Stomach (tissue), 19 donors: ENCODE measurements at places on chromosomes 7 and 10. TPM values are rescaled to one million over a fixed set of nuclear protein-coding genes. Genes with fewer than 3 reads are reported as not detected.

IDI2 gene
- 2.9 TPM for total RNA-seq

- no peak for DNase-seq
These were observed 13.1 kb downstream of the WNT16 start for GRCh38 chr7:121341933-121342332.

DNA sequence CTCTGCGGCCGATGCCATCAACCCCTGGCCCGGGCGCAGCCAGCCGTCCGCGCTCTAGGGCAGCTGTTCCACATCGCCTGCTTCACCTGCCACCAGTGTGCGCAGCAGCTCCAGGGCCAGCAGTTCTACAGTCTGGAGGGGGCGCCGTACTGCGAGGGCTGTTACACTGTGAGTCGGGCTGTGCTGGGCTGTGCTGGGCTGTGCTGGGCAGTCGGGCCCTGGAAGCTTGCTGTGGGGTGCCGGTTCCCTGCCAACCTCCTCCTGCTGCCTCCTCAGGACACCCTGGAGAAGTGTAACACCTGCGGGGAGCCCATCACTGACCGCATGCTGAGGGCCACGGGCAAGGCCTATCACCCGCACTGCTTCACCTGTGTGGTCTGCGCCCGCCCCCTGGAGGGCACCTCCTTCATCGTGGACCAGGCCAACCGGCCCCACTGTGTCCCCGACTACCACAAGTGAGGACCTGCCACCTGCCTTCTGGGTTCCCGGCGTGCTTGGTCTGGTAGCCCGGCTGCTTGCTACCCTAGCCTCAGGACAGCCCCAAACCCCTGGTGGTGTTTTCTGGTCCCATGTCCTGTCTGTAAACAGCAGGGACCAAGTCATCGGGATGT is 7.5 kb downstream of the ZYX start:
- no peak for DNase-seq

UNCX gene
- not detected for total RNA-seq

DNA sequence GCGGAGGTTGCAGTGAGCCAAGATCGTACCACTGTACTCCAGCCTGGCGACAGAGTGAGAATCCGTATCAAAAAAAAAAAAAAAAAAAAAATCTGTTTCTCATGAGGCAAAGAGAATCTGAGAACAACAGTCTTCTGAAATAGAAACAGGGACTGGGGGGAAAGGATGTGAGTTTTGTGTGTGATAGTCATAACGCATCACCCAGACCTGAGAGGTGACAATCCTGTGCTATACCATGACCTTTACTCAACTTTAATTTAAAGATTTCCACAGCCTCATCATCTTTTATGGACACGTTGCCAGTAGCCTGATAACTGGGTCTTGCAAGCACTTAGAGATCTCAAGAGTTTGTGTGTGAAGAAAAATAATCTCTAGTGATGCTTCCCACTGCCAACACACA is 2.3 kb downstream of the ATXN7L1 start:
- no peak for DNase-seq

GRCh38 chr7:142566271-142566670 is 183.0 kb upstream of the PRSS1 start:
- DNase-seq, result no peak
